ENCODE measurements at places on chromosomes 5 and 9. TPM values are rescaled to one million over a fixed set of nuclear protein-coding genes. Genes with fewer than 3 reads are reported as not detected.

DNA sequence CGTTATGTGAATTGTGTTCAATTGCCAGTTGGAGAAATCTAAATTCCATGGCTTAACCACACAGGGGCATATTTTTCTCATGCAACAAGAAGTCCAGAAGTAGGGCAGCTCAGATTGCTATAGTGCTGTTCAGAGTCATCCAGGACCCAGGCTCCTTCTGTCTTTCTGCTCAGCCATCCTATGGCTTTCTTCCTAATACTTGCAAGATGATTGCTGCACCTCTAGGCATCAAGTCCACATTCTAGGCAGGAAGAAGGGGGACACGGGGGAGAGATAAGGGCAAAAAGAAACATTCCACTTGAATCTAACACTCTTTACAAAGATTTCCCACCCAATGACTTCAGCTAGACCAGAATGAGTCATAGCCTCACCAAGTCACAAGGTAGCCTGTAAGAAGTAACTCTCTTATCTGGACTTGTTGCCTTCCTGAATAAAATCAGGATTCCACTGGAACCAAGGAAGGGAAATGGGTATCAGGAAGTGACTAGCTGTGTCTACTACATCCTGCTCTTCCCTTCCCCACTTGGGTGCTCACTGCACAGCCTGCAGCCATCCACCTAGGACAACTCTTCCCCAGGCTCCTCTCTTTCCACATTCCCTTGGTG, 5.3 kb downstream of the ERAP2 start:
- peak; percentile 86 for DNase-seq

DNA sequence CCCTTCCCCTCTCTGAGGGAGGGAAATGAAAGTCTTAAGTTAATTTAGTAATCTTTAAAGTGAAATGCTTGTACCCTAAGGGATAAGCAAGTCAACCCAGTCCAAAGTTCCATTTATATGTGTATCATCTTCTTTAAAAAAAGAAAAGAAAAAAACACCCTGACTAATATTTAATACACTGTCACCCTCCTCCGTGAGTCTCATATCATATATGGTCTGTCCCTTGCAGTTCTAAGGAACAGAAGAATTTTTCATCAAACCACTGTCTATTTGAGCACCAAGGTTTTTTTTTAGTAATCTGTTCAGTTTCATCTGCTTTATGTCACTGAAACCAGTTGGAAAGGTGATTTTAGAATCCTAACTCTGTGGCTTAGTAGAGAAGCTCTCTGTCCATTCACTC, 15.2 kb downstream of the TNIP1 start:
- DNase-seq = no peak

DNA sequence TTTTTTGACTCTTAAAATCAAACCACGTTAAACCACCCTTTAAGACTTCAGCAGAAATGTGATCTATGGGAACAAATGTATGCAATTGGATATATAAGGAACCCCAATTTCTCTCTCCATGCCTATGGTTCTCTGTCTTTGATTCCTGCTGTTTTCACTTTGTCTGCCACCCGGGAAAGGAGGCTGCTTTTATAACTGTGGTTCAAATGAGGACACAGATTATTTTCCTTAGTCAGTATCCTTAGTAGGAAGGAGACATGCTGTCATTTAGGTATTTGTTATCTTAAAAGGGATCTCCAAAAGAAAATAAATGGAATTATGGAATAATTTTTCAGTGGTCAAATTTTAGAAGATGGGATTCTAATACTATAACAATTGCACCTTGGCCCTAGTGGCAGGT, 176.1 kb upstream of the NREP start:
- DNase-seq = no peak

DNA sequence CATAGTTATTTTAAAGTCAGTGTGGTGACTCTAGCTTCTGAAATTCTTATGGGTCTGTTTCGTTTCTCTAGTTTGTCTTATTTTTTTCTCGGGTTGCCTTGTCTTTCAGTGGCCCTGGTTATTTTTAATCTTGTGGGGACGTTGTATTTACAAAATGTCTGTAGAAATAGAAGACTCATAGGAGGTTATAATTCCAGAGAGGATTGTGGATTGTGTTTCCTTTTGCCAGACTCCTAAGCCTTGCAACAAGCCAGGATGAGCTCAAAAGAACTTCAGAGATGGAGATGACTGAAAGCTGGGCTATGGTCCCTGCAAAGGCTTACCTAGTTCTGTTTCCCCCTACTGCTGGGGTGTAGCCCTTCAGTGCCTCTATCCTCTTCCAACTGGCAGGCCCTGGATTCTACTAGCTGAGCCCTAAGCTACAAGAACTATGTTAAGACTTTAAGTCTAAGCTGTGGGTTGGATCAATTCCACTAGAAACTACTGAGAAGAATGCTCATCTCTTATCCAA, 32.2 kb upstream of the LECT2 start:
- DNase-seq = no peak

GRCh38 chr9:90998573-90998972, 197.0 kb downstream of the SYK start:
- peak; percentile 71 for DNase-seq

GRCh38 chr9:136686794-136687711, at the start of gene AGPAT2:
Gene AGPAT2, minus strand, starts transcription at chr9:136687457. Its CDS starts 100 bp downstream, at chr9:136687357.
- DNase-seq = no peak

DNA sequence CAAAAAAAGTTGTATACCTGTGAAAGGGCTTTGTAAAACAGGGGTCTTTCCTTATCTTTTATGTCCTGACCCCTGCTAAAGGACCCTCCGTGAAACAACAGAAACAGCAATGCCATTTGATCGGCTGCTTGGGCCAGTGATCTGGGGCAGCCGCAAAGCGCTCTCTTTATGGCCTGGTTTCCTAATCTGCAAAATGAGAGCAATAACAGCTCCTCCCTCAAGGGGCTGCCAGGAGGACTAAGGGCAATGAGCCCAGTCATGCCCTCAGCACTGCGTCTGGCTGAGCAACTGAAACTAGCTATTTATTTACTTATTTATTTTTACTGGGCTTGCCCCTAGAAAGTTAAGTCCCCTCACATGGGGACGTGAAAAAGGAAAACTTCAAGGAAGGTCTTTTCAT, 18.3 kb downstream of the CMBL start:
- DNase-seq = no peak

- DNase-seq = no peak
These were observed 142.8 kb downstream of the LIFR start for GRCh38 chr5:38413696-38414095.

DNA sequence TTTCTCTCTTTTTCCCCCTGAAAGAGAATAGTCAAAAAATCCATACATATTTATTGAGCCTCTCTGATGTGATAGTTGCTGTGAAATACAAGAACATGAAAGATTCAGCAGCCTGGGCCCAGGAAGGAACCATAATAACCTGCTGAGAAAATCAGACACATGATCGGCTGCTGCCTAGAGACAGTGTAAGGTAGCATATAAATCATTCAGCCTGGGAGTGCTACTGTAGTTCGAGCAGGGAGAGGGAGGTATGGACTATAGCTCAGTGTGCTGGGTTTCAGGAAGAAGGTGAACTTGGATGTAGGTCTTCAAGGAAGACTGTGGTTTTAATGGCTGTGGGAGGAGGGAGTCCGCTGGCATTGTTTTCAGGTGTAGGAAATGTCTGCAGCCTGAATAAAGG, 469.1 kb downstream of the RAB3C start:
- no peak for DNase-seq

GRCh38 chr5:105460721-105461120, 1898.1 kb upstream of the NUDT12 start:
- no peak for DNase-seq

DNA sequence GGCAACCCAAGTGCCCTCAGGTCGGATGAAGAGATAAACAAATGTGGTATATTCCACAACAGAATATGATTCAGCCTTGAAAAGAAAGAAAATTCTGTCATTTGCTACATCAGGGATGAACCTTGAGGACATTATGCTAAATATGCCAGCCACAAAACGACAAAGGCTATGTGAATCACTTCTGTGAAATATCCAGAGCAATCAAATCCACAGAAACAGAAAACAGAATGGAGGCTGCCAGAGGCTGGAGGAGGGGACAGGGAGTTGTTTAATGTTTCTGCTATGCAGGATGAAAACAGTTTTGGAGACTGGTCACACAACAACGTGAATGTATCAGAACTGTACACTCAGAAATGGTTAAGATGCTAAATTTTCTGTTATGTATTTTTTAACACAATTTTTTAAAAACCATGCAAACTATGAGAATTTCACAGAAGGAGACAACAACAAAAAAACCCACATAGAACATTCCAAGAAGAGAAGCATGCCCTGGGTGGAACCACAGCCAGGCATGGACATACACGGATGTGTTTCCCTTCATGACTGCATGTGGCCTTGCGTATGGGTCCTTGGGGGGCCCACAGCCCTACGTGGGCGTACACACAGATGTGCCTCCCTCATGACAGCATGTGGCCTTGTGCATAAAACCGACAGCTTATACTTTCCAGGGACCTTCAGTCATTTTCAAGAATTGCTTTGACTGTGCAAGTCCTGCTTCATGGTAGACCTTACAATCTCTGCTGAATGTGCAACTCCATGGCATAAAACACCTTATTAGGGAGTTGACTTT, 146.7 kb downstream of the ROR2 start:
- DNase-seq = no peak

DNA sequence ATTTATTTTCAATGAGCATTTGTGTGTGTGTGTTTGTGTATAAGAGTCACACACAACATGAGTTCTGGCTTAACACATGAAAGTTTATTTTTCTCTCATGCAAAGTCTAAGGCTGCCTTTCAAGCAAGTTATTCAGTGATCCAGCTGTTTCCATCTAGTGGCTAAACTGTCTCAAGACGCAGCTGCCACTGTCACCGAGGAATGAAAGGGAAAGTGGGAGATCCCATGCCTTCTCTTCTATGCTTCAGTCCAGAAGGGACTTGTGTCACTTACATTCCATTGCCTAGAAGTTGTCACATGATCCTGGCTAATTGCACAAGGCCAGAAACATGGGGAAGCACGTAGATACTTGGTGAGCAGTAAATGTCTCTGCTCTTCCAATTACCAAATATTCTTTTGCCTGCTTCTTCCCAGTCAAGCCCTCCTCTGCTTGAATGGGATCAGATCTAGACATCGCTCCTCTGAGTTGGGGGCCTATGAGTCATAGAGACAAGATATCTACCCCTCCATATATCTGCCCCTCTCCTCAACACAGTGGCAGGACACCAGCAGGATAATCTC, 30.4 kb upstream of the SLIT3 start:
- no peak for DNase-seq

GRCh38 chr9:21995666-21996398, 1.2 kb downstream of the CDKN2B-AS1 start:
- DNase-seq = no peak

Gene FBXO4
- 9.5 TPM for total RNA-seq

Gene AJM1
- total RNA-seq = 1.1 TPM

Gene SPATA9
- total RNA-seq = not detected

Gene GABBR2
- not detected for total RNA-seq

Measured in bronchial epithelial cell (primary cell).